Activated naive CD8-positive, alpha-beta T cell treated with anti-CD3 and anti-CD28 coated beads, Interleukin-2, amount 50 U/mL, for 24 hours (primary cell): ENCODE measurements at places on chromosomes 7 and 10.

DNA sequence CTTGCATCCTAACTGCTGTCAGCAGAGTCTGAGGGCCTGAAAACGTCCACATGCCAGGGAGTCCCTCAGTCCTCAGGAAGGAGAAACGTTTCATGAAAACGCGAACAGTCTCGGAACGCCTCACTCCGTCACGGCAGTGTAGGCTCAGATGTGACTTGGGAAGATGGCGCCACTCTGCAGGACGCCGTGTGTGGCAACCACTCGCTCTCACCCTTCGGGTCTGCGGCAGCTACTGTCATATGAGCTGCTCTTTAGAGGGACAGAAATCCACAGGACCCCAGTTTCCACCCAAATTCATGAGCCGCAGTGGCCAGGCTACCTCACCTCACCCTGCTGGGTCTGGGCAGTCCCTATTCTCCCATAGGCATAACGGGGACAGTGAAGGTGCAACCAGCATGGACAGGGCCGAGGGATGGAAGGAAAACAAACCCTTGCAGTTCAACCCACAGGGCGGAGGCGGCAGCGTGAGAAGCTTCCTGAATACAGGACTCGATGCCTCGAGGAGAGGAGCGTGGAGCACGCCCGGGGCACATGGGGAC, 438.3 kb downstream of the DNAJB6 start:
- H3K4me3 ChIP-seq: no peak overlapping the region
- H3K27ac ChIP-seq: no peak overlapping the region
- DNase-seq: no peak
- no peaks in the 10 kb centered on the region for H3K4me1 ChIP-seq

DNA sequence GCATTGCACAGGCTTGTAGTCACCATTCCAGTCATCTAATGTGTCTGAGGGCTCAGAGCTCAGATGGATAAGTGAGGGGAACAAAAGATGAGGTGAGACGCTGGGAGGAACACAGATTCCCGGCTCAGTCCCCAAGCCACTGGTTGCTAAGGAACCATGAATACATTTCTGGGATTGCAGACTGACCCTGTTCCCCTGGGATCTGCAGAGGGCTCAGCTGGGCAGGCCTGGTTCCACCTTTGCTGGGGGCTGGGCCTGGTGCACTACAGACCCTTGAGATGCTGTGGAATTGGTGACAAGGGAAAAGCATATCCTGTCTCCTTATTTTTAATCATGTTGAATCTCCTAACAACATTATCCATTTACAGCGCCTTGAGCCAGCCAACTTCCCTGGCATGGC, 19.2 kb downstream of the ELFN1 start:
- no peak overlapping the region for H3K4me3 ChIP-seq
- no peak overlapping the region for H3K27ac ChIP-seq
- no peaks in the 10 kb centered on the region for H3K4me1 ChIP-seq

DNA sequence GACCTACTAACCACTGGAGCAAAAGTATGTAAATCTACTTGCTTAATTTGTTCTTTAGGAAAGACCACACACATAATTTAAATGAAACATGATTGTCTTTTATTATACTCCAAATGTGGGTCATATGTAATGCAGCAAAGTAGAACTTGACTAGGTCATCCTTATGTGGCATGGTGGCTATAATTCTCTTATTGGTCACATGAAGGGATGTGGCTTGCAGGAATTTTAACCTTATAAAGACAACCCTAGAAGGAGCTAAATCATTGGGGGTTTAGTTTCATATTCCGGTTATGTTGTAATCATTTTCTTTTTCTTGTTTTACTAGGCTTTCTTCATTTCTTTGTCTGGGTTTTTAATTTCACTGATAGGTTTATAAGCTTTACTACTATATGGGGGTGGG, 93.9 kb downstream of the SEPTIN7 start:
- peaks cover 35% of the 10 kb centered on the region for H3K4me1 ChIP-seq
- H3K36me3 ChIP-seq: peaks cover 31% of the 10 kb centered on the region
- H3K27me3 ChIP-seq: no peaks in the 10 kb centered on the region
- no peak for DNase-seq

DNA sequence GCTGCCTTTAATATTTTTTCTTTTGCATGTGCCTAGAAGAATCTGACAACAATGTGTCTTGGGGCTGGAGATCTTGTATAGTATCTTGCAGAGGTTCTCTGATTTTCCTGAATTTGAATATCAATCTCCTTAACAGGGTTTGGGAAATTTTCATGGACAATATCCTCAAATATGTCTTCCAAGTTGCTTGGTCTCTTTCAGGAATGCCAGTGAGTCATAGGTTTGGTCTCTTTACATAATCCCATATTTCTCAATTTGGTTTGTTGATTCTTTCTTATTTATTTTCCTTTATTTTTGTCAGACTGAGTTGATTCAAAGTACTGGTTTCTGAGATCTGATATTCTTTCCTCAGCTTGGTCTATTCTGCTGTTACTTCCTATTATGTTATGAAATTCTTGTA, 208.7 kb upstream of the GLI3 start:
- DNase-seq: no peak
- H3K27me3 ChIP-seq: no peaks in the 10 kb centered on the region
- H3K4me1 ChIP-seq: no peaks in the 10 kb centered on the region
- H3K27ac ChIP-seq: no peak overlapping the region

- no peak for DNase-seq
- no peaks in the 10 kb centered on the region for H3K27me3 ChIP-seq
- peaks cover 15% of the 10 kb centered on the region for H3K4me1 ChIP-seq
Measured at GRCh38 chr7:99096124-99096887, 47.6 kb downstream of the SMURF1 start.

DNA sequence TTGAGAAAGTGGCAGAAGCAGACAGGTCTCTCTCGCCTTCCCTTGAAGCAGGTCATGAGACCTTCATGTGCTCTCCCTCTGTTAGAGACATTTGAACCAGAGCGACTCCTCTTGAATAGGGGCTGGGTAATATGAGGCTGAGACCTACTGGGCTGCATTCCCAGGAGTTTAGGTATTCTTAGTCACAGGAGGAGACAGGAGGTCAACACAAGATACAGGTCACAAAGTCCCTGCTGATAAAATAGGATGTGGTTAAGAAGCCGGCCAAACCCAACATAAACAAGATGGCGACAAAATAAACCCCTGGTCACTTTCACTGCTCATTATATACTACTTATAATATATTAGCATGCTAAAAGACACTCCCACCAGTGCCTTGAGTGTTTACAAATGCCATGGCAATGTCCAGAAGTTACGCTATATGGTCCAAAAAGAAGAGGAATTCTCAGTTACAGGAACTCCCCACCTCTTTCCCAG, 43.5 kb upstream of the MSRB2 start:
- no peaks in the 10 kb centered on the region for H3K36me3 ChIP-seq
- H3K27me3 ChIP-seq: peaks cover 11% of the 10 kb centered on the region
- H3K4me3 ChIP-seq: no peak overlapping the region
- DNase-seq: no peak
- no peaks in the 10 kb centered on the region for H3K4me1 ChIP-seq

DNA sequence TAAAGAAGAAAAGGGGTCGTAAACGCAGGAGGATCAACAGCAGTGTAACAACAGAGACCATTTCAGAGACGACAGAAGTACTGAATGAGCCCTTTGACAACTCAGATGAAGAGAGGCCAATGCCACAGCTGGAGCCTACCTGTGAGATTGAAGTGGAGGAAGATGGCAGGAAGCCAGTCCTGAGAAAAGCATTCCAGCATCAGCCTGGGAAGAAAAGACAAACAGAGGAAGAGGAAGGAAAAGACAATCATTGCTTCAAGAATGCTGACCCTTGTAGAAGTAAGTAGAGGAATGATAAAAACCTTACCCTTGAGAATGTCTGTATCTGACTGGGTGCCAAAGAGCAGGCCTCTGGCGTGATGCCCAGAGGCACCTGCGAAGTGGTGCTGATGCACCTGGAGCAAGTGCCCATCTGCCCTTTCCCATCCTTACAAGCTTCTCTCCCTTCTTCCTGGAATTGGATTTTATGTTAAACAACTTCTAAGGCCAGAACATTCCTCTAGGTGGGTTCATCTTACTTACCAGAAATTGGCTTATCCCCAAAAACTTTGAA, 86.4 kb upstream of the SAMD8 start:
- peaks cover 27% of the 10 kb centered on the region for H3K36me3 ChIP-seq
- H3K27me3 ChIP-seq: no peaks in the 10 kb centered on the region
- H3K27ac ChIP-seq: no peak overlapping the region
- DNase-seq: no peak
- no peak overlapping the region for H3K4me3 ChIP-seq

- no peak overlapping the region for H3K4me3 ChIP-seq
- no peak overlapping the region for H3K27ac ChIP-seq
Measured at GRCh38 chr7:113078331-113078730, 8.3 kb downstream of the GPR85 start.

DNA sequence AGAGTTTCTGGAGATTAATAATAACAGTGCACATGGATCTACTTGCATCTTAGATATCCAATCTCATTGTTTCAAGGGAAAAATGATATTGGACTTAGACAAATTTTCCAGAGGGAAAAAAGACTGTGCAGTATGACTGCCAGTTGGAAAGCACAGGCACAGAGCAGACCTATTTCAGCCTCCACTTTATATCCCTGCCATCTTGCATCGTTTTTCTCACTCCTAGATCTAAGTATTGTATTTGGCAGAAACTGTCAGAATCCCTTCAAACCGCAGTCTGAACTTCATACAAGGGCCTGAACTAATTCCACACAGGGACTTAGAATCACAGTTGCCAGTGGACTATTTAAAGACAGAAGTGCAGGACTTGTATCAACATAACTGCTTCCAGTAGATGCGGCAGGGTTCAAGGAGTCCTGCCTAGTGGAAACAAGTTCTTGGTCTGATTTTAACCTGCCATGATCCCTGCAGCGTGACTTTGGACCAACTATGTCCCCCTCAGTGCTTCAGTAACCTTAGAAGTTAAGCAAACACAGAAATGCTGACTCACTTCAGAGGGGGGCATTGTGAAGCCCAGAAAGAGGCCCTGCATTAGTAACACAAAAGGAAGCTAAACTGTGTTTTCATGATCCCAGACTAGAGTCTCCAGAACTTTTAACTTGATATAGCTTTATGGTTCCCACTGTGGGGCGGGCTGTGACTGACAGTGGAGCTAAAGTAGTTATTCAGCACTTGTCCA, 95.7 kb upstream of the PALS2 start:
- H3K36me3 ChIP-seq: no peaks in the 10 kb centered on the region
- no peak overlapping the region for H3K27ac ChIP-seq
- no peak overlapping the region for H3K4me3 ChIP-seq
- no peak for DNase-seq
- H3K4me1 ChIP-seq: no peaks in the 10 kb centered on the region
